ENCODE measurements at places on chromosomes 4 and X.

- DNase-seq, result no peak
Observed at GRCh38 chrX:2550328-2551020, 49.7 kb upstream of the DHRSX start.

DNA sequence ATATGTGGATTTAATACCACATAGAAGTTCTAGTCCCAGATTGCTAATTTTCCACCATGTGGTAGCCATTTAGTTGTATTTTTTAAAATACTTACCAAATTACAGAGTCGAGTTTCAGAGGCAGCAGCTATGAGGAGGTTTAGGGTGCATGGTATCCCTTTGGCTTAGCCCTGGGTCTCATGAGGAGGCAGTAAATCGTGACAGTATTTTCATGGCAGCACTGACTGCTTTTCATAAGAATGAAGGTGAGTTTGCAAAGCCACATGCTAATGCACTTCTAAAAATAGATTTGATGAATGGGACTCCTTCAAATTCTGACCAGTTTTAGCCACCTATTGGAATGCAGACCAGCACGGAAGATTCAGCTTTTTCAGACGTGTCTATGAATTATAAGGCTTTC lies 114.0 kb upstream of the FRG1 start:
- no peak for DNase-seq

DNA sequence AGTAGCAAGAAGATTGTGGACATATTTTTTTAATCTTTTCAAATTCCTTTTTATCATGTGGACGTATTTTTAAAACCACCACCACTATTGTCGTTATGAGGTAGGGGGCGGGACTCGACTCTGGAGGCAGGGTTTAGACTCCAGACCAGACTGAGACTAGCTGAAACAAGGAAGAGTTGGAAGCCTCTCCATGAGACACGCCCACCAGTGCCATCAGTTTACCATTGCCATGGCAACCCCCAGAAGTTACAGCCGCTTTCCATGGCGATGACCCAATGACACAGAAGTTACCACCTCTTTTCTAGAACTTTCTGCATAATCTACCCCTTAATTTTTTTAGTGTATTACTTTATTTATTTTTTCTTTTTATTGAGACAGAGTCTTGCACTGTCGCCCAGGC lies 8.7 kb downstream of the MRFAP1 start:
- no peak for DNase-seq

GRCh38 chrX:4588466-4588865 lies 875.0 kb upstream of the PRKX start:
- no peak for DNase-seq

- DNase-seq, result no peak
Observed at GRCh38 chr4:35963383-35963782, 280.9 kb downstream of the ARAP2 start.

- no peak for DNase-seq
Observed at GRCh38 chrX:100647739-100648138, 3.7 kb downstream of the SRPX2 start.

- no peak for DNase-seq
Observed at GRCh38 chr4:14434483-14434882, 567.8 kb upstream of the CPEB2 start.

- DNase-seq, result no peak
Observed at GRCh38 chr4:107755841-107756356, 35.9 kb upstream of the PAPSS1 start.

GRCh38 chr4:88333741-88334405 lies 44.8 kb upstream of the HERC6 start:
- no peak for DNase-seq

GRCh38 chr4:7988437-7988836 lies 48.8 kb upstream of the AFAP1 start:
- DNase-seq, result no peak

DNA sequence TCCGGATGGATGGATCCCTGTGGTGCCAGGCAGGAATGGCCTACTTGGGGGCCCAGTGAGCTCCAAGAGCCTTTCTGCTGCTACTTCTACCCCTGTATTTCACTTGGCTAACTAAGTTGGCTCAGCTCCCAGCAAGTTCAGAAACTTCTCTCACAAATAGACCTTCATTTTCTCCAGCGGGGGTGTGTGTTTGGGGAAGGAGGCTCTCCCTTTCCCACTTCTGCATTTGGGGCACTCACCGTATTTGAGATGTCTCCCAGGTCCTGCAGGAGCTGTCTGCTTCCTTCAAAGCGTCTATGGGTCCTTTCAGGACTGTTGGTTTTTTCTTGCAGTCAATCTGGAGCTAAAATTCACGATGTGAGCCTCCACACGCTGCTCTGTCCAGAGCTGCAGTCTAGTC lies 197.7 kb downstream of the SPANXN3 start:
- no peak for DNase-seq

GRCh38 chr4:5750052-5750945 lies 39.3 kb downstream of the EVC start:
- DNase-seq, result no peak

DNA sequence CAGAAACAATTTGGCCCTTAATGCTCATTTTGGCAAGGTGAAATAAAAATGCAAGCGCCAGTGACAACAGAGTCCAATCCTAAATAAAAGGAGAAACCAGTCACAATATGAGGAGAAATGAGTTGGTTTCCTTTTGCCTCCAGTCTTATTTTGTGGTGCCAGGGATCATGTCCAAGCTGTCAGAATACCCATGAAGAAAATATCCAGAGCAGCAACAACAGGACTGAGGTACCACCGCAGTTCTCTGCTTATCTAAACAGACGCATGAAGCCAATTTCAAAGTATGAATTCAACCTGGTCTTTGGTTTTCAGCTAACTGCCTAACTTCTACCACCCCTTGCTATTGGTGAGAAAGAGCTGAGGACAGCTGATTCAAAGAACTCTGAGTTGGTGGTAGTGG lies 199.9 kb upstream of the MAGEB2 start:
- DNase-seq, result no peak

GRCh38 chr4:1463088-1463926 lies 57.1 kb upstream of the NKX1-1 start:
- no peak for DNase-seq

DNA sequence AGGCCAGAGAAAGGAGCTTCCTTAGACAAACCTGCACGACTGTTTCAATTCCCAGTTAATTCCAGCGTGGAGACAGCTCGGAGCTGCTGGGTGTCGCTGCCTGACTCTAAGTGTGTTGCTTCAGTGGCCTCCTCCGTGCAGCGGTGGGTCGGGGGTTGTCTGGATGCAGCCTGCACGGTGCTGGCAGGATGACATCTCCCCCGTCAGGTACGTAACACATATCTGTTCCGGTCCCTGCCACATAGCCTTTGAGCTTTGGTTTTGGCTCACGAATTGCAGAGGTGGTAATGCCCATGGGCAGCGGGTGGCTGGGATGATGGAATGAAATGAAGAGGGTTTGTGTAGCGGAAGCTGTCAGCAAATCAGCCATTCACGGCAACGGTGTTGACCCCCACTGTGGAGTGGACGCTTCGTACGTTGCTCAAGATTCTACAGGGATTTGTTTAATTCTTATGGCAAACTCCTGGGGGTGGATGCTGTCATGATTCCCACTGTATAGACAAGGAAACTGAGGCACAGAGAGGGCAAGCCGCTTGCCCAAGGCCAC lies 33.7 kb upstream of the HMX1 start:
- no peak for DNase-seq

- DNase-seq, result no peak
Observed at GRCh38 chrX:86507331-86507730, 359.1 kb downstream of the DACH2 start.

GRCh38 chrX:85977218-85977617 lies 70.1 kb downstream of the CHM start:
- DNase-seq, result no peak

DNA sequence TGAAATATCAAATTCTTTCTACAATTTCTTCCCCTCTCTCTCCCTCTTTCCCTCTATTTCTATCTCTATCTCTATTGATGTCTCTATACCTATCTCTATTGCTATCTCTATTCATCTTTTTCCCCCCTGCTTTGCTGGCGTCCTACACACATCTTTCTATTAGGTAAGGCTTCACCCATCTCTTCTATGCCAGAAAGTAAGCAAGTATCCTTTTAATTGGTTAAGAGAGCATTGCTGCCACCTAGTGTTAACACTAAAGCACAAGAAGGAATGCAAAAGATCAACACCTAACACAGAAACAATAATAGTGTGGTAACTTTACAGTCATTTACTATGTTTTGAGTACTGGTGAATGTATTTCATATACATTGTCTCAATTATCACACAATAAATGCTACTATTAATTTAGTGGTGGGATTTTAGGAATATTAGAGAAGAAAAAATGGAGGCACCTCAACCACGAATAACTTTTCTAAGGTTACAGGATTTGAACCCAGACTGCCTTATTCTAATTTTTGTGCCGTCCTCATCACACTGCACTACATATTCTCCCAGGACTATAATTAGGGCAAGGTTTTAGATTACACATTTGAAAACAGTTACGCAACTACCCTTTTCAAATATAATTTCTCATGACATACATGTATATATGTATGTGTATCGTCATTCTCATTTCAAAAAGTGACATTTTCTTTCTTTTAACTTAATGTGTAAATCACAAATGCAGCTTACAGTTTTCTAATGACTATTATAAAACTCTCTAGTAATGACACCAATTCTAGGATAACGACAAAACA lies 3.7 kb upstream of the C4orf36 start:
- DNase-seq, result no peak

DNA sequence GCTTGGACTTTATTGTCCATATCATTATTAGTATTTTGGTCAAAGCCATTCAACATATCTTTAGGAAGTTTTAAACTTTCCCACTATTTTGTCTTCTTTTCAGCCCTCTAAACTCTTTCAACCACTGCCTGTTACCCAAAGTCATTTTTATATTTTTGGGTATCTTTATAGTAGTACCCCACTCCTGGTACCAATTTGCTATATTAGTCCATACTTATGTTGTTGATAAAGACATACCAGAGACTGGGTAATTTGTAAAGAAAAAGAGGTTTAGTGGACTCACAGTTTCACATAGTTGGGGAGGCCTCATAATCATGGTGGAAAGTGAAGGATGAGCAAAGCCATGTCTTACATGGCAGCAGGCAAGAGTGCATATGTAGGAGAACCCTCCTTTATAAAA lies 271.4 kb downstream of the KLHL4 start:
- DNase-seq, result no peak
